ENCODE measurements at places on chromosomes 11 and 22.

DNA sequence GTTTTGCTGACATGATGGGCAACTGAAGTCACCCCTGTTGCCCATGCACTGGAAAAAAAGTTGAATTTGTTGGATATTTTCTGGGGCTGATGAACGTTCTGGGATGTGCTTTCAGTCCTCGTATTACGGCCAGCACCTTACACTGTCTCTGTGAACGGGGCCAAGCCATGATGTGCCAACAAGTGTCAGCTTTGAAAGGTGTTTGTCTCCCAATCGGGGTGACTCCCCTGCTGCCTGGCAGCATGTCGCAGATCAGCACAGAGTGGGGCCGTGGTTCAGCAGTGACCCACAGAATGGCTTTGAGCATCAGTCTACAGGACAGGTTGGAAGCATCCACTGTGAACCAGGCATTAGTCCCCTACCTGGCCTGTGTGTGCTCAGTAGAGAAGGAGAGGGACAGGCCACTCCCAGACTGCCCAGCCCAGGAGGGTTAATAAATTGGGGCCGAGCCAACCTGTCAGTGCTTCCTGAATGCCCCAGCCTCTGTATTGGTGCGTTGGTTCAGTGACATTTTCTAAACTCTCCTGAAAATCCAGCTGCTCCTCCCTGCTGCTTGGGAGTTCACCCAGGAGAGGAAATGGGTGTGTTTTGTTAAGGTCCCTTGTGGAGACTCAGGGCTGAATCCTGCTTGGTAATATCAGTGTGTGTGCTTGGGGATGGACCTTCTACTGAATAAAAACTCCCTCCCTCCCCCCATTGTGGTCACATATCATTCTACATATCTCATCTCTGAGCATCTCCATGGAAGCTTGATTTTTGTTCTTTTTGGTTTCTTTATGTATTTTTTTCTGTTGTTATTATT, 50.7 kb upstream of the TTC12 start:
- no peak for DNase-seq

DNA sequence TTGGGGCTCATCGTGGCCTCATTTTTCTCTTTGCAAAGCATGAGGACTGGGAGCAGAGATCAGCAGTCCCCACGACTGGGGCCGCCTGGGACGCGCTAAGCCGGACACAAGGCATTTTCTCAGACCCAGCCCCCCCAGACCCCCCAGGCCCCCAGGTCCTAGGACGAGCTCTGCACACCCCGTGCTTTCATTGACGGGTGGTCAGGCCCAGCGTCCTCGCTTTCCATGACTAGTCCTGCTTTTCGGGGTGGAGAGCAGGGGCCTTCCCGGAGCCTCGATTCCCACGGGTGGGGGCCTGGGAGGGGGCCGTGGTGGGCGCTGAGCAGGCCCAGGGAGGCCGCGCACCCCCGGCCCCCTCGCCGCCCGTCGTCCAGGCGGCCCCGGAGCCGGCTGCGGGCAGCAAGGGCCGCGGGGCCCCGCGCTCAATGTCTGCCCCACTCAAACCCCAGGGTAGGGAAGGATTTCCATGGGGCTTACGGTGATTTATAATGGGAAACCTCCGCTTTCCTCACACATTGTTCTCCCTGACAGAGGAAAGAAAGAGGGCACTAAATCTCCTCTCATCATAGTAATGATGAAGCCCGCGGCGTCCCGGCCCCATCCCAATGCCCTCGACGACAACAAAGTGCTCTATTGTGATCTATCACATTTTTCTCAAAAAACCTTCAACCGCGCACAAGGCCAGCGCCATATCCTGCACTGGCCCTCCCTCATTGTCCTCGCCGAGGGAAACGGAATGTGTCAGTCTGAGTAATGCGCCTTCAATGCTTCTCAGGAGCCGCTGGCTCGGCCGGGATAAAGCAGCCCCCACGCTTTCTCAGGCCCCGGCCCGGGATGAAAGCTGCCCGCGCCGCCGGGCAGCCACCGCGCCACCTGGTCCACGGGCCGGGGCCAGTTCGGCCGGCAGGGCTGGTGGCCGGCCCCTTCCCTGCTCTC, 10.4 kb upstream of the LINC01488 start:
- DNase-seq: no peak

DNA sequence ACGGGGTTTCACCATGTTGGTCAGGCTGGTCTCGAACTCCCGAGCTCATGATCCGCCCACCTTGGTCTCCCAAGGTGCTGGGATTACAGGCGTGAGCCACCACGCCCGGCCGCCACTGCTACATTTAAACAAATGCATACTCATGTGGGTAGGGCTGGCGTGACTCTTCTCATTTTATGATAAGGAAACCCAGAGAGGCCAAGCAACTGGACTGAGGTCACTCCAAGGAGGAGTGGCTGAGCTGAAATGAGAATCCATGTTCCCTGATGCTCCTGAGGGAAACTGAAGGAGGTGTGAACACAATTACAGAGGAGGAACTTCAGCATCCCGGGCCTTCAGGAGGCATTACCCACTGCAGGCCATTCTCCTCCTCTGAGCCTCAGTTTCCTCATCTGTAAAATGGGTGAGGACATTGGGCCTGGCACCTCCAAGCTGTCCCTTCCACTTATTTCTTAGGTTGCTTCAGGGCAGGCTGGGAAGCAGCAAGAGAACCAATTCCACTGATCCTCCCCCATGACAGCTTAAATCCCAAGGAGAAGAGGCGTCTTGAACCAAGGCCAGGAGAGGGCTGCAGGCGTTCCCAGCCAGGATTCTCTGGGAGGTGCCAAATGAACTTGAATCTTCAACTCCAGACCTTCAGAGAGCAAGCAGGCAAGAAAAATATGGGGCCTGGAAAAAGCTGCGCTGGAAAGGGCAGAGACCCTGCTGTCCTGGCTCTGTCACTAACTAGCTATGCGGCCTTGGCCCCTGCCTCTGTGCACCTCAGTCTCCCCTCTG, 2.9 kb downstream of the TST start:
- DNase-seq: no peak

DNA sequence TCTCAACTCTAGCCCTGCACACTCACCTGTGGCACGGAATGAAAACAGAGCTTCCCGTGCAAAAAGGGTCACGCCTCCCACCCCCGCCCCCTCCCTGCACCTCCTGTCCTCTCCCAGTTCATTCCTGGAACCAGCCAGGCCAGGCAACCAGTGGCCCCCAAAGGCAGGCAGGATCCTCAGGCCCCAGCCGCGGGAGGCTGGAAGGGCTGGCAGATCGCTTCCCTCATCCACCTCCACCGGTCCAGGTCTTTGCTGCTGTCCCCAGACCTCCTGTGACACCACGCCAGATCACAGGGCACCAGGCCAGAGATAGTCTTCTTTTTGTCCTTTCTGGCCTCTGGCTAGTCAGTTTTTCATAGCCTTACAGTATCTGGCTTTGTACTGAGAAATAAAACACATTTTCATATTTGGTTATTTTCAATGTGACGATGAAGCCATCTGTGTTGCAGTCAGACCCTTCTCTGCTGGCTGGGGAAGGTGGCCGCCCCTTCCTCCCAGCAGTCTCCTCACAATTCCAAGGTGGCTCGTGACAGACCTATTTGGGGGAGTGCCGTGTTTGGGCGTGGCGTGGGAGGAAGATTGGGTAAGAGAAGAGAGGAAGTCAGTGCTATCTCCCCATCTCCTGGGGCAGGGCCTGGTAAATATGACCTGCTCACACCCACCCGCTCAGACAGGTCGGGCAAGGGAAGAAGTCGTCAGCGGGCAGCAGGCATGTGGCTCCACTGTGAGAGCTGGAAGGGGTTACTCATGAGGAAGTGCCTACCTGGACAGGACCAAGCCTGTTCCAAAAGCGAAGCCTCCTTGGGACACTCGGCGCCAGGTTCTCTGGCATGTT, 9.1 kb downstream of the SSH3 start:
- DNase-seq: no peak

DNA sequence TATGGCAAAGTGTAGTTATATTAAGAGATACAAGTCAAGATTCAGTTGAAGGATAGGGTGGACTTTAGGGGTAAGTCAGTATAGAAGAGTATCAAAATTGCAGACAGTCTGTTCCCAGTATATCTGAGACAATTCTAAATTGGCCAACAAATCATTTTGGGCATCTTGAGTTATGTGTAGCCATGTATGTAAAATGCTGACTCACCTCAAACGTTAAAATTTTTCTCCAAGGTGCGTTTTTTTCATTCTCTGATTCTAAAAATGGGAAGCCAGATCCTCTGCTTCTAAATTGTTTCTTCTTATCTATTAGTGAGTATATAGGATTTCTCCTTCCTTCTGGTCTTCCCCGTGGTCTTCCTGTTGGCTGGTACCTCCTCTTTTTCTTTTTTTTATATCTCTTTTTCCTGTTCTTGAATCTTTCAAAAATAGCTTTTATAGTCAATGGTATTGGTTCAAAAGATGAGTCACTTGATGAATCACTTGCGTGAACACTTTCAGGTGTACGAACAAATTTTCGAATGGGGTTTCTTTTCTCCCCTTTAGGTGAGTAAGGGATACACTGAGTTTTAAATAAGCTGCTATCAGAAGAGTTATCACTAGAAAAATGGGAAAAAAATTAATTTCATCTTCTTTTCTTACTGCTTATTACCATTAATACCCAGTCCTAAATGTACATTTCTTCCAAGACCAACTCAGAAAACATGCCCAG, 3.2 kb downstream of the TAF1D start:
- no peak for DNase-seq

- no peak for DNase-seq
Measured at GRCh38 chr11:68962527-68963250, 18.1 kb downstream of the MRGPRD start.

DNA sequence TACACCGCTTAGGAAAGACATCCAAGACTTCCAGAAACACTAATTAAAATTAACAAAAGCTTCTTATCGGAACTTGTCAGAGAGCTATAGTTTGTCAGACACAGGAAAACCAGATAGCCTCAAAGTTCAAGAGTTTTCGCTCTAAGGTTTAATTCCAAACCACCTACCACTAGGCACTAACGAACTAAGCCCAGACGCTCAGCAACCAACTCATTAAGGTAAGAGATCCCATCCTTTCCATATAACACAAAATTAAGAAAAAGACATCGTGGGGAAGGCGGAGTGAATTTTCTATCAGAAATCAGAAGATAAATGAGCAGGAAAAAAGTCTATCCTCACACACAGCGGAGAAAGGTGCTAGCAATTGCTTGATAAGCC, 382 bp downstream of the IMMP1L start:
- no peak for DNase-seq

- DNase-seq: no peak
Measured at GRCh38 chr11:23769214-23769613, 727.6 kb upstream of the LUZP2 start.

DNA sequence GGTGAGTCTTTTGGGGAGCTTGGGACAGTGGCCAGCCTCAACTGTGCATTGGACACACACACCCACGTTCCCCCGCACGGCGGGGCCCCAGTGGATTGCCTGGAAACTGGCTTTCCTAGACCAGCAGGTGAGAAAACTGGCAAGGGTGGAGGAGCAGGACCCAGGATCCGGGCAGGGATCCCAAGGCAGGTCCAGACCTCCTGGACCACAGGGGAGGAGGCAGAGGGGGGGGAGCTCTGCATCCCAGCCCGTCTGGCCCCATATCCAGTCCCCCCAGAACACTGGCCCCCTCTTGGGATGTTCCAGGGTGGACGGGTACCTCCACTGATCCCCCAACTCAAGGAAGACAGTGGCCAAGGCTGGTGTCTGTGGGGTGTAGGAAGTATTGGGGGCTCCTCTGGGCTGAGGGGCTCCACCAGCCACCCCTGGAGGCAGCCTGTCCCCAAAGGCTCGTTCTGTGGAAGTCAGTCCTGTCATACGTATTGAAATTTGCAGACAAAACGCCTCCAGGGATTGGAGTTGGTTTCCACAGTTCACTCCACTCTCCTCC, 89.3 kb upstream of the LINC01488 start:
- DNase-seq: no peak

DNA sequence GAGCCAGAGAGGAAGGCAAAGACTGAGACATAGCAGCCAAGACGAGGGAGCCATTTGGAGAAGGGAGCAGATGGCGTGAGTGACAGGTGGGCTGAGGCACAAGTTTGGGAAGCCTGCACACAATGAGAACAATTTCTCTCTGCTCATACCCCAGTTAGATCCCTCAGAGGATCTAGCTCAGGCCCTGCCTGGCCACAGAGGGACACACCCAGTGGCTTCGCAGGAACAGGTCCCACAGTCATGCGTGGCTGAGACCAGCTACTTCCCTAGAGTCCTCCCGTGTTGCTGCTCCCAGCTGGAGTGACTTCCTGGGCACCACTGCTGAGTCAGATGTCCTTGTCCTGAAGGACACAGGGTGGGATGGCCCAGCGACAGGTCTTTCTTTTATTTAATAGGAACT, 33.4 kb upstream of the LYVE1 start:
- no peak for DNase-seq

DNA sequence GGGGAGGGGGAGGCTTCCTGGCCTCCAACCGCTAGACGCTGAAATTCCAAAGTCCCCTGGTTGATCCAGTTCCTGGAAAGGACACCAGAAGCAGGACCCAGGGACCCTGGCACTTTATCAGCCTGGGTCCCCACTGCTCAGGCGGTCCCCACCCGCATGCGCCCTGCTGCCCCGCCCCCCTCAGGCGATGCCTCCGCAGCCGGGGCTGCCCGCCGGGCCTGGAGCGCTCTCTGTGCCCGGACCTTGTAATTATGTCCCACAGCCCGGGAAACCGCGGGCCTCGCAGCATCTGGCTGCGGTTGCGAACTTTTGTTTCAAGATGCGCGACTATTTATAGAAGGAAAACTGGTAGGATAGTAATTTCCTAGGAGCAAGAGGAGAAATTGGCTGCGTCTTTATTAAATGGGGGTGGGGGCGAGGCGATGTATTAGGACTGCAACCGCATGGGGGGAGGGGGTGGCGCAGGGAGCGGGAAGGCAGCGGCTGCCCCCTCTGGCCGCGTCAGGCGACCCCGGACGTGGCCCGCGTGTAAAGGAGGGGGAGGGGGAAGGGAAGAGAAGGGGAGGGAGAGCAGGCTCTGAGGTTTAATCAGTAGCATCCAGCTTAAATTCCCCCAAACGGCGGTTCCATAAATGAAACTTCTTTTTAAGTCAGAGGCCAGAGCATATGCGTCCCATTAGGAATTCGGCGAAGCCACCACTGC, 6.1 kb downstream of the WNT7B start:
- no peak for DNase-seq

DNA sequence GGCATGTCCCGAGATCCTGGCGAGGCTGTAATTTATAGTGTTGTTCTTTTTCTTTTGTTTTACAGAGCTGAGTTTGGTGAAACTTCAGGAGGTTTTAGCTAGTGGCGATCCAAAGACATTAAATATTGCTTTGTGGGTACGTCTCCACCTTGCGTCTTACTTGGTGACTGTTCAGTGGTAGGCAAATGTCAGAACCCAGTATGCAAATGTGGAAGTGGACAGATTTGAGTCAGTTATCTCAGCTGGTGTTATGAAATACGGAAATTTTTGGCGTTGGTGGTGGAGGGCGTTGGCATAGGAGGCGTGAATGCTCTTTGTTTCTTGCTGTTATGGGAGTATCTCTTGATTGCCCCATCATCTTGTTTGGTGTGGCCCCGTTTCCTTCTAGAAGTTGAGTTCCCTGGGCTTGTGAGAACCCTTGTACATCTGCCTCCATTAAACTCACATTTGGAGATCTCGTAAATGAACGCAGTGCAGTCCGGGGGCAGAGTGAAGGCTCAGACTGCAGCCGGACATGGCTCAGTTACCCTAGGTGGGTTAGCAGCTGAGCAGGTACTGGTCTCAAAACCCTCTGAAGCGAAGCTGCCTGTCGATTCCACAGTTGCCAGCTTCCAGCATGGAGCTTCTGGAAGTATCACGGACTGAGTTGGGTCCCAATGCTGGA, 39.9 kb downstream of the PTPRJ start:
- DNase-seq: no peak

Data from esophagus squamous epithelium (tissue), 5 donors.